NCI-H460 (cell line): ENCODE measurements at places on chromosomes 2 and 18. TPM values are rescaled to one million over a fixed set of nuclear protein-coding genes. Genes with fewer than 3 reads are reported as not detected.

DNA sequence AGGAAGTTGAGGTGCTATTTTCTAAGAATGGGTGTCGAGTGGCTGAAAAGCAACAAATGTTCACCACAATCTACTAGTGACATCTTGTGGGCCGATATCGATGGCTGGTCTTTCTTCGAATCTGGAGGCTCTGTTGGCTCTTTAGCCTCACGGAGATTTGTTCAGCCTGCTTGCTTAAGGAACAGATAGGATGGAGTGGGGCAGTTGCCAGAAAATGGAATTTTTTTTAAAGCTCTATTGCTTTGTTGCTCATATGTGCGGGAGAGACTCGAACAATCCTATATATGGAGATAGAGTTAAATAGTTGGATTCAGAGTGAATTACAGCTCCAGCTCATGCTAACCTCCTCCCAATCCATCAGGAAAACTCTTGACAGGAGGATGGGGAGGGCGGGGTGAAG, 70.9 kb upstream of the LYPD6B start:
- DNase-seq = no peak

GRCh38 chr2:145286716-145287275, 766.9 kb upstream of the ZEB2 start:
- no peak for DNase-seq

- DNase-seq = peak; percentile 1
Observed at GRCh38 chr18:79567481-79568147, 112.0 kb upstream of the CTDP1 start.

- no peak for DNase-seq
Observed at GRCh38 chr2:118123561-118124232, 35.4 kb downstream of the INSIG2 start.

- no peak for DNase-seq
Observed at GRCh38 chr2:171208657-171209056, 48.0 kb upstream of the TLK1 start.

- no peak for DNase-seq
Observed at GRCh38 chr2:96099861-96100798, 16.2 kb downstream of the ADRA2B start.

DNA sequence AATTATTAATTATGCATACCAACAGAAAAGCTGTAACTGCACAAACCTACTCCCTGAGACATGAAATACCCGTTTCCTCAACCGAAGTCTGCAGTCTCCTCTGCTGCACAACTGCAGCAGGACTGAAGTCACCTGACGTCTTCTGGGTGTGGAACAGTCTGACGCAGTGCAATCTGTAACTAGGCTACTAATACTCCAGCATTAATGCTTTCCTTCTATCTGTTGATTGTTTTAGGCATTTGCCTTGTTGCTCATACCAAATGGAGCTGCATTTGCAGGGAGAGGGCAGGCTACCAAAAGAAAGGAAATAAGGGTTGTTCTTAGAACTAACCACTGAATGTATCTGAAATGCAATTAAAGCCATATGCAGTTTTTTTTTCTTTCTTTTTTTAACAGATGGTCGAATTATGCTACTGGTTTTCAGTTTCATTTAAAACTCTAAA, 40.1 kb downstream of the RTN4 start:
- peak; percentile 38 for DNase-seq

GRCh38 chr2:234971496-234971895, 19.7 kb downstream of the SH3BP4 start:
- no peak for DNase-seq

- DNase-seq = no peak
Observed at GRCh38 chr2:194619366-194619765, 1037.7 kb upstream of the SLC39A10 start.

GRCh38 chr2:39667104-39667885, 1.6 kb downstream of the TMEM178A start:
- no peak for DNase-seq

DNA sequence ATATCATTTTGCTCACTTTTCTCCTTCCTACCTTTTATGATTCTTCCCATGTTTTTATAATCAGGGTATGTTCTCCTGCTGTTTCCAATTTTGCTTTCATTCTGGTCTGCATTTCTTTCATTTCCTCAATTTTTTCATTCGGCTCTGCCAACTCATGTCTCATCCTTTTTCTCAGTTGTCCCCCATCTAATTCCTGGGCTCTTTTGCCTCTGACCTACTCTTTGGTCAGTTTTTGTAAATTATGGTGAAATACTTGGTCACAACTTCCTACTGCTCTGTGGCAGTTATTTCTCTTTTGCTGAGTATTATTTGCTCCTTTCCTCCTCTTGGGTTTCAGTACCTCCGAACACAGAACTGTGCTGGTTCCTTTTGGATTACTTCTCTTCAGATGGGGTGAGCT, 27.5 kb downstream of the MYO7B start:
- no peak for DNase-seq

ARPC2 gene
- total RNA-seq = 231 and 247 TPM in 2 replicates

SRD5A2 gene
- 0.05 TPM in 1 of 2 replicates, not detected in the other for total RNA-seq

GKN2 gene
- total RNA-seq = 1.6 TPM in 2 replicates
